ENCODE measurements at places on chromosomes 2 and 18.
A peak's percentile ranks its signal among the peaks of the same experiment; 100 is the strongest.

DNA sequence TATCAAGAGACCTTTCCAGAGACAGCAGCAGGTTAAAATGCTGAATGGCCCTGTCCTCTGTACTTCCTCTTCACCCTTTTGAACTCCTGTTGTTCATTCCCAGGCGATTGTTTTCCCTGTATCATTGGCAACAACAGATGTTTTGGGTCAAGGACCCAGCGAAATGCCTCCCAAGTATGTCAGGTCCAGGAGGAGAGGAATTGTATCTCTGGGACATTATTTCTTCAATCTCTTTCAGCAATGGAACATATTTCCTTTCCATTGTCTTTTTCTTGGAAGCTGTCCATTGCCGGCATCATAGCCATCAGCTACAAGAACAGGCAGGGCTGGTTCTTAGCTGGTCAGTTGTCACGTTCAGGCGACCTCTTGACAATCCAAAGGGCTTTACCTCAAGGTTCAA lies 76.2 kb downstream of the NRP2 start:
- DNase-seq, result peak; percentile 38

GRCh38 chr2:232979871-232980461 lies 33.1 kb downstream of the NGEF start:
- DNase-seq, result peak; percentile 53

GRCh38 chr2:64404743-64405142 lies 49.2 kb upstream of the LGALSL start:
- DNase-seq, result peak; percentile 42

- peak; percentile 96 for DNase-seq
Measured at GRCh38 chr2:33426666-33427231, 49.7 kb upstream of the RASGRP3 start.

DNA sequence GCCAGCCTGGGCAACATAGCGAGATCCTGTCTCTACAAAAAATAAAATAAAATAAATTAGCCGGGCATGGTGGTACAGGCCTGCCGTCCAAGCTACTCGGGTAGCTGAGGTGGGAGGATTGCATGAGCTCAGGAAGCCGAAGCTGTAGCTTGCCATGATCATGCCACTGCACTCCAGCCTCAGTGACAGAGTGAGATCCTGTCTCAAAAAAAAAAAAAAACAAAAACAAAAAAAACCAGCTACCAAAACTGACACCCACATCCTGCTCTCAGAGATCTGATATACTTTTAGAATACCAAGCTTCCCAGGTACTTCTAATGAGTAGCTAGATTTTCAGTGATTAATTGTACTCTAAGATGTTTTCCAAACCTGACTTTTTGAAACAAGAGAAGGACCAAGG lies 74.0 kb downstream of the TTC27 start:
- DNase-seq, result no peak

- no peak for DNase-seq
Measured at GRCh38 chr2:1479346-1479745, 66.1 kb downstream of the TPO start.

DNA sequence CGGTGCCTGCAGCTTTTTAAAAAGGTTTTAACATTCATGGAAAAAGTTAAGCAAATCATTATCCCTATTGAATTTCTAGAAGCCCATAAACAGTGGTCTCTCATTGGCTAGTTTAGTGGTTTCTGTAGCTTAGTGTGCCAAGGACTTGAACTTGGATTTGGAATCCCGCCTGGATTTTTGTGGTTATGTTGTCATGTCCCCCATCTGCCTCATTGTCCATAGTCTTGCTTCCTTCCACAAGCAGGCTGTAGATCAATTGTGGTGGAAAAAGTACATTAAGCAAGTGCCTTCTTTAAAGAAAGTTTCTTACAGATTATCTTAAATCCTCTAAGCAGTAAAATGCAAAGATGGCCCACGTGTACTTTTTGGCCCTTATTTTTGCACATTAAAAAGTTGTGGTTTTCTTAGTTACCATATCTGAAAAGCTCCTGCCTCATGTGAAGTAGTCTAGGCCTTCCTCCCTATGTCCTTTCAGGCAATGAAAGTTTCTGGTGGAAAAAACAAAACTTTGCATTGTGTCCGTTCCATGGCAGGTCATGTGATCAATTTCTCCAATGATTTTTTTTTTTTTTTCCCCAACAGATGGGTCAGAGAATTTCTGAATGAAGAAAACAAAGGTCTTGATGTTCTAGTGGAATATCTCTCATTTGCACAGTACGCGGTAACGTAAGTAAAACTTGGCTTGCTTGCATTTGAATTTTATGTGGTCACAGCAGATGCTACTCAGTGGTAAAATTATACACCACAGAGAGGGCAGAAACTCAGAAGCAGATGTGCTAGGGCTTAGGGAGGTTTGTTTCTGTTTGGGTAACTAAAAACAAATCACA lies 158.9 kb downstream of the PRPF40A start:
- peak; percentile 89 for DNase-seq

- peak; percentile 95 for DNase-seq
Measured at GRCh38 chr2:241680827-241681599, 5.6 kb downstream of the DTYMK start.

- no peak for DNase-seq
Measured at GRCh38 chr2:168190590-168191336, 56.6 kb downstream of the STK39 start.

- DNase-seq, result peak; percentile 93
Measured at GRCh38 chr2:160207804-160208654, 8.0 kb upstream of the ITGB6 start.

DNA sequence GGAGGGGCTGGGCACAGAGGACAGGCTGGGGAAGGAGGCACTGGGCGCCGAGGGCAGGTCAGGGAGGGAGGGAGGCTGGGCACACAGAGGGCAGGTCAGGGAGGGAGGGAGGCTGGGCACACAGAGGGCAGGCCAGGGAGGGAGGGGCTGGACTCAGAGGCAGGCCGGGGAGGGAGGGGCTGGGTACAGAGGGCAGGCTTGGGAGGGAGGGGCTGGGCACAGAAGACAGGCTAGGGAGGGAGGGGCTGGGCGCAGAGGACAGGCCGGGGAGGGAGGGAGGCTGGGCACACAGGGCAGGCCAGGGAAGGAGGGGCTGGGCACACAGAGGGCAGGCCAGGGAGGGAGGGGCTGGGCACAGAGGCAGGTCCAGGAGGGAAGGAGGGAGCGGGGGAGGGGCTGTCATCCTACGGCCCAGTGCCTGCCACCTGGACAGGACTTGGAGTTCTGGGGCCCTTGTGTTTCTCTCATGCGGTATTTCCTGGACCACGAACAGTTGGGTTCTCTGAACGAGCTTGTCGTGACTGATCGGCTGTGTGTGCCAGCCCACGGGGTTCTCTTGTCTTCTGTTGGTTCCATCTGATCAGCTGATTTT lies 46.7 kb upstream of the KCNG2 start:
- DNase-seq, result no peak

GRCh38 chr2:207807516-207807915 lies 37.8 kb upstream of the FZD5 start:
- DNase-seq, result no peak

DNA sequence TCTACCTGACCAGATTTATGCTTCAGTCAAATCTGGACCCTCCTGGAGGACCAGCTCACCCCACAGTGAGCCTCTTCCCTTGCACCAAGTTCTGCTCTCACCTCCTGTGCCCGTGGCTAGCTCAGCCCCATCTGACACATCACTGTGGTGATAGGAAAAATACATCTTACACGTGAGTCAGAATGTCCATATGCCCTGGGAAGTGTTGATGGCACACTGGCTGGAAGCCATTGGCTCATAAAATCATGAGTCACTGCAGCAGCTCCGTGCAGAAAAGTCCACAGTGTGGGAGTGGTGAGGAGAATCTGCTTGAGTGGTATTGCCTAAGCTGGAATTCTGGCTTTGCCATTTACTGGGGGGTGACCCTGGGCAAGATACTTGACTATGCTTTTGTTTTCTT lies 42.6 kb upstream of the RAPGEF4 start:
- DNase-seq, result peak; percentile 97

DNA sequence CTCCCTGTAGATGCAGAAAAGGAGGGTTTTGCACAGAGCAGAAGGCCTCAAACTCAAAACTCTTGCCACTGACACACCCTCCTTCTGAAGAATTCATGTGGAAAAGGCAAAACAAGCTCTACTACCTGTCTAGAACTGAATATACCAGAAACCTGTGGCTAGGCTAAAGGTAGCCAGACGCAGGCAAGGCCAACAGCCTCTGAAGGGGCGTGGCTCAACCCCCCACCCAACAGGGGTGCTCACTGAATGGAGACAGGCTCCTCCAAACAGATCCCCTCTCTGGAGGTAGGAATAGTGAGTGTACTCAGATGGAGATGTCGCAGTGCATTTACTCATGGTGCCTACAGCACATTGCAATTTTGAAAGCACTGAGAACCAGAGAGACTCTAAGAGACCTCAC lies 3.0 kb upstream of the STK17B start:
- no peak for DNase-seq

GRCh38 chr2:238263204-238264071 lies 23.6 kb upstream of the HES6 start:
- DNase-seq, result peak; percentile 96

DNA sequence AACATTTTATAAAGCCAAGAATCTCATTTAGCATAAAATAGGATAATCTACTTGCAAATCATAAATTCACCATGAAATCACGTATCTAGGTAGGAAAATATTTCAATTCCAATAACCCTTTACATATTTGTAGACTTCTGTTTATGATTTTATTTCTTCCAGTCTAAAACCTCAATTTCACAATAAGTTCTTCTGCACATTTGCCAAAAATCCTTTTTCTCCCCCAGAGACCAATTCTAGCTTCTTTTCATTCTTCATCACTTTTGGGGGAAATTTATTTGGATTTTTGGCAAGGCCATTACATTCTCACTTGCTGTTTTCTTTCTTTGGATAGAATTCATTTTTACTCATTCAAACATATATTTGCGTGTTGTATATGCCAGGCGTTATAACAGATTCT lies 86.8 kb downstream of the SPRED2 start:
- DNase-seq, result peak; percentile 74

GRCh38 chr2:8835279-8835678 lies 2.1 kb downstream of the KIDINS220 start:
- DNase-seq, result no peak

DNA sequence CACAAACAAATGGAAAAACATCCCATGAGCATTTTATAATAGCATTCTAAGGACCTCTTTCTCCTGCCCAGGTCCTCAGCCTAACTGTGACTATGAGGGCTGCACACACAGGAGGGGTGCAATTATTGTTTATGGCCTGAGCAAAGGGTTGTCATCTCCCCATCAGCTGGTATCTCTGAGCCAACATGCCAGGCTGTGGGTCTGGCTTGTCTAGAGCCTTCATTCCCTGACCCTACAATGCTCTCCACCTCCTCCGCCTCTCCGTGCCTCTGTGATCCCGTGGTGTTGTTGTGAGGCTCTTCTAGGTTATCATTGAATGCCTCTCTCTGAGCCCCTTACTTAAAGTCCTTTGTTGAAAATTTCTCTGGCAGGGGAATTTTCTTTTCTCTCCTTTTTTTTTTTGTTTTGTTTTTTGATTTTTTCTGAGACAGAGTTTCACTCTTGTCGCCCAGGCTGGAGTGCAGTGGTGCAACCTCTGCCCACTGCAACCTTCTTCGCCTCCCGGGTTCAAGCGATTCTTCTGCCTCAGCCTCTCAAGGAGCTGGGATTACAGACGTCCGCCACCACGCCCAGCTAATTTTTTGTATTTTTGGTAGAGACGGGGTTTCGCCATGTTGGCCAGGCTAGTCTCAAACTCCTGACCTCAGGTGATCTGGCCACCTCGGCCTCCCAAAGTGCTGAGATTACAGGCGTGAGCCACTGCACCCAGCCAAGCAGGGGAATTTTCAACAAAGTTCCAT lies 126.4 kb downstream of the SMAD7 start:
- DNase-seq, result no peak

DNA sequence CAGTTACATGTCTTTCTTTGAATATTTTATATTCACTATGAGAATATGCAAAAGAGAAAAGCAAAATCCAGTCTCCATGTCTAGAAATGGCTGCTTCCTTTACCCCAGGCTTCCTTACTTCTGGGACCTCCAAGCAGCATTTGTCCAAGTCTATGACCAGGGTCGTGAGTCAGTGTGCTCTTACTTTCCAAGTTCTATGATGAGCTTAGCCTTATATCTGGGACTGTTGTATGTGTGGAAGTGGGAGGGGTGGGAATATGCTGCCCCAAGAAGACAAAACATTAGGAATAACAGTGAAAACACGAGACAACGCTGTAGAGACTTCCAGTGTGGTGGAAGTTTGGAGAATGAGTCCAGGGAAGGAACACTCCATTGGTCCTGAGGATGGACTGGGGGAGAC lies 21.2 kb upstream of the CHRNA1 start:
- DNase-seq, result no peak

GRCh38 chr18:56511996-56512395 lies 126.4 kb downstream of the TXNL1 start:
- DNase-seq, result no peak

GRCh38 chr2:219775506-219775905 lies 148.1 kb downstream of the SLC4A3 start:
- no peak for DNase-seq

GRCh38 chr2:179562330-179562885 lies 297.8 kb upstream of the SESTD1 start:
- DNase-seq, result no peak

GRCh38 chr2:145927131-145927950 lies 1407.4 kb upstream of the ZEB2 start:
- peak; percentile 28 for DNase-seq

DNA sequence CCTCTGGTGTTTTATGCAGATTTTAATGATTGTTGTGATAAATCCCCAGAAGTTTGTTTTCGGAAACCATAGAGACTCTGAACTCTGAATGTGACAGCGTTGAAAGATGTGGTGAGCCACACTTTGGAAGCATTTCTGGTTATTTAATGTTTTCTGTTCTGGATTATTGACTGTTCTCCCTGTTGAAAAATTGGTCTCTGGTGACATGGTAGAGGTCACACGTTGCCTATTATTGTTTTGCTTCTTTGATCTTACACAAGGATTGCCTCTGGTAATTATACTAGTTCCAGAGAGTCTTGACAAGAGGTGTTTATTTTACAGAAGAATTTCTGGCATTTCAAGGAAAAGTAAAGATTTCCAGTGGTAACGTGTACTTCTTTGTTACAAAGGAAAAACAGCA lies 127.1 kb downstream of the GREB1L start:
- no peak for DNase-seq

DNA sequence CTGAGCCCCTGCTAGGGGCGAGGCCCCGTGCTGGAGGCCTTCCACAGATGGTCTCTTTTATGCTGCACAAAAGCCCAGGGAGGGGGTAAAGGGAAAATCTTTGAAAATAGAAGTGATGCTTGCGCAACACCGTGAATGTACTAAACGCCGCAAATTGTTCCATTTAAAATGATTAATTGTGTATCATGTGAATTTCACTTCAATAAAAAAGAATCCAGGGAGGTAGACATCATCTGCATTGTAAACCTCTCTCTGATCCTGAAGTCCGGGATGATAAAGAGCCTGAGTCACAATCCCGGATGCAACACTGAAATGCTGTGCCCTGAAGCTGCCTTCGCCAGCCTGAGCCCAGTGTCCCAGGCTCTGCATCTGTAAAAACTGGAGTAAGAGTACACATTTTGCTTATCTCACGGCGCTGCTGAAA lies 107.7 kb upstream of the PPP1CB start:
- peak; percentile 91 for DNase-seq
